Activated T-helper 1 cell treated with anti-CD3 and anti-CD28 coated beads, Interleukin-12 subunit alpha, Interleukin-12 subunit beta, Interleukin-2, Interleukin-4 antibody, amounts not matched to agents 30 ng/mL and 10 ng/mL and 1 ng/mL, durations not matched to agents 14 hours and 24 hours and 36 hours (primary cell): ENCODE measurements at places on chromosomes 16 and 17. TPM values are rescaled to one million over a fixed set of nuclear protein-coding genes. Genes with fewer than 3 reads are reported as not detected.

The SOCS1 gene
- total RNA-seq: 158 and 161 TPM in 2 replicates

The GOSR1 gene
- 61.5 and 66.6 TPM in 2 replicates for total RNA-seq

The GP2 gene
- not detected in 2 replicates for total RNA-seq

The EIF1 gene
- 876 and 893 TPM in 2 replicates for total RNA-seq

DNA sequence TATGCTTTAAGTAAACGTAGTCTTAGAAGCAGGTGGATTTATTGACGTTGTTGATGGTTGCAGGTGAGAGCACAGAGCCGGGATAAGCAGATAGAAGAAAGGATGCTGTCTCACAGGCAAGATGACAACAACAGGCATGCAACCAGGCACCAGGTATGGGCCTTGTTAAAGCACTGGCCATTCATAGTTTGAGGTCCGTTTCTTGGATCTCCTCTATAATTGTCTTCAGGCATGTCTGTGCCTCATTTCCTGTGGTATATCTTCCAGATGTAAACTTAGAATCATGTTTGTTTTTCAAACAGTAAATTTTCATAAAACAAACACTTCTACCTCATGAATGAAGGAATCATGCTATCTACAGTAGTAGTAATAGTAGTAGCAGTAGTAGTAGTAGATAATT, 20.6 kb downstream of the KAT7 start:
- no peak for DNase-seq

DNA sequence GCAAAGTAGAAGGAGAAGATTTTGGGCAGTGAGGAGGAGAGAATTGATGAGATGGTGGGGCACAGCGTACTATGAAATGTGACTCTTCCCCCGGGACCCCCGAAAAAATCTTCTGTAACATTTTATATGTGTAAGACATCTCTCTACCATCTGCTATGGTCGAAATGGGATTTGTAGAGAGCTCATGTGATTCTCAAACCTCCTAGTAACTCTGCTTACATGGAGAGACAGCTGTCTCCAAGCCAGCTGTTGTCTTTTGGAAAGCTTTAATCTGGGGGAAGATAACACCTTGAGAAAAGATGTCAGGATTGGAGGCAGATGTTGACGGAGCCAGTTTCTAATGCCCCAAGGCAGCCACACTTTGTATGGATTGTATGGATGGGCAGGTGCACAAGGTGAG, 94.1 kb downstream of the PRKCB start:
- DNase-seq: no peak

GRCh38 chr17:33112763-33113162, 121.1 kb downstream of the SPACA3 start:
- no peak for DNase-seq

DNA sequence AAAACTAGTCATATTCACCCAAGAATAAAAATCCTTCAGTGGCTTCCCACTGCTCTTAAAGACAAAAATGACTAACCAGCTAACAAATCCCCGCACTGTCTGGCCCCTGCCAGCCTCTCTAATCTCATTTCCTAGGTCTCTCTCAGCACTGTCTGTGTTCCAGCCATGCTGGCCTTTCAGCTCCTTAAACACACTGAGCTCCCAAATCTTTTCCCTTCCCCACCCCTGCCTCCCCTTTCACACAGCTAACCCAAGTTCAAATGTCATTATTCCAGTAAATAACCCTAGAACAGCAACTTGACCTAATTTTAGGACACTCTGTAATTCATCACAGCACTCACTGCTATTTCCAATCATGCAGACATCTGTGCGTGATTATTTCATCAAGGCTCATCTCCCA, 7.8 kb downstream of the SHCBP1 start:
- DNase-seq: no peak
